ENCODE measurements at places on chromosomes 13 and 19.

DNA sequence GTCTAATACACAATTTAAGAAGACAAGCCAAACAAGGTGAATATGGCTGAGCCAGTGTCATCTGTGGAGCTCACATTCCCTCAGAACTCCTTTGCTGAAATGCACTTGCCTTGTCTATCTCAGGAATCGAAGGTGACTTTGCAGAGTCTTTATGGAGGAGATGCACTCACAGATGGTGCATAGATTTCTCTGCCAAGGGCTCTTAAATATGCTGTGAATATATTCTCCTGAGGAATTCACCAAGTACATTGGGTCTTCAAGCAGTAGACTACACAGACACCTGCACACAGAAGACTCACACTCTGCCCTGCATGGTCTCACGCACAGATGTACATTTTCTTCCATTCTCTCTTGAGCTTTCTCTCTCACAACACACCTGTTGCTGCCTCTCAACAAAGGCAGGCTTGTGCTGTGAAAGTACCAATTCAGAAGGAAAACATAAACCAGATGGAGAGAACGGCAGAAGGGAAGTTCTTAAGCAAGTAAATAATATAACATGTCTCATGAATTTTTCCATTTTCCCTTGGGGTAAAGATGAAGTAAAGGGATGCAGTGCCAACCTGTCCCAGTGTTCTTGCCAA lies 174.7 kb downstream of the DLEU7 start:
- no peak for DNase-seq

- no peak for DNase-seq
Observed at GRCh38 chr19:31148671-31149070, 200.6 kb downstream of the TSHZ3 start.

DNA sequence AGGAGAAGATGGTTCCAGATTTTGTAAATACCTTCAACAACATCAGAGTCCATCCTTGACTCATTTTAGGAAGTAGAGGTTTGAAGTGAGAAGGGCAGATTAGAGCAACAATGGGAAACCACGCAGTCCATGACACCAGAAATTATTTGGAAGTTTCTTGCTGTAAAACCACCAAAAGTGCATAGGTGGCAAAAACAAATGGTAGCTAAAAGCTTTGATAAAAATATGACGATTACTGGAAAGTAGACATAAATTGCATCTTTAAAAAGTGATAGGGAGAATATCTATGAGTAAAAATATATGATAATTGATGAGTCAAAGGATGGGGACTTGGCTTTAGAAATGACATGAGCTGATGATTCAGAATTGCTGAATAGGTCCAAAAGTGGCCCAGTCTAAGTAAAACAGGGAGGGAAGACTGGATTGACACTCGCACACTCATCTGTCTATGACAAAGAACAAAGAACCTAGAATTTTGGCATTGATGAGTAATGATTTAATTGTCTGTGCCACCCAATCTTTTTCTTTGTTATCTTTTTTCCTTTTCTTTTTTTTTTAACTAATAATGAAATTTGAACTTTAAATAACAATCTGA lies 472.2 kb downstream of the MYO16 start:
- no peak for DNase-seq

DNA sequence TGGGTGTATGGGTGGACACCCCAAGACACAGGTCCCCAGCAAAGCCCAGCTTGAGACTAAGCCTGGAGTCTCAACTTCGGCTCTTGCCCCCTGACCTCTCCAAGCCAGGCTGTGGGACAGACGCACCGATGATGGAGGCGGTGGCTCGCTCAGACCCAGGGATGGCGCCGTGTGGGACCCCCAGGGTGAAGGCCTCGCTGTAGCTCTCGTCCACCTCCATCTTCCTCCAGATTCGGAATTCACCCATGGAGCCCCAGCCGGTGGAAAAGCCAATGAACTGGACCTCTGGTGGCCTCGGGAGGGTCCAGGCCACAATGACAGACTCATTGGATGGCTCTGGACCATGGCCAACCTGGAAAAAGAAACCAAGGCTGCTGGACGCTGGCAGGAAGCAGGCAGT lies 39.1 kb downstream of the F2RL3 start:
- no peak for DNase-seq

DNA sequence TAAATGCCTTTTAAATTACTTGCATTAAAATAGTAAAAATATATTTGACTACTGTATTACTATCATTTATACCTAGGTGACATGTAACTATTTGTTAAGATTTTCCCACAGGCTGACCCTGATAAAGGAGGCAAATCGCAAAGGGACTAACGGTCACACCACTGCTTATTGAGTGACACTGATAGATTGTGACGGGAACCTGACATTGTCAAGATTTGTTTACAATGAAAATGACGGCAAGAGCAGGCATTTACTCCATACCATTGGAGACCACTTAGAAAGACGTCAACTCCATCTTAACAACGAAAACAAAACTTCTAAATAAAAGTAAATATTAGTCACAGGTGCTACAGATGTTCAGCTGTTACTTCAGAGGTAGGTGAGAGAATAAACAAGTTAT lies 289.0 kb downstream of the DACH1 start:
- no peak for DNase-seq

- no peak for DNase-seq
Observed at GRCh38 chr19:48997972-48998371, 4.3 kb downstream of the RUVBL2 start.

- no peak for DNase-seq
Observed at GRCh38 chr19:30557927-30558557, 185.9 kb downstream of the ZNF536 start.
